Epithelial cell of umbilical artery (primary cell): ENCODE measurements at places on chromosomes 7 and 10. TPM values are rescaled to one million over a fixed set of nuclear protein-coding genes. Genes with fewer than 3 reads are reported as not detected.

Gene PLPP4
- total RNA-seq, result 4.7 and 17.2 TPM in 2 replicates

Gene IKZF1
- total RNA-seq, result not detected in 2 replicates

Gene C7orf57
- under 0.01 TPM in 1 of 2 replicates, not detected in the other for total RNA-seq

Gene GOLGA7B
- total RNA-seq, result not detected in 2 replicates

Gene HHEX
- total RNA-seq, result 35.1 and 48.2 TPM in 2 replicates

Gene ST8SIA6
- 0.32 and 0.46 TPM in 2 replicates for total RNA-seq

Gene DENND2A
- total RNA-seq, result 0.30 TPM in 1 of 2 replicates, not detected in the other

Gene PTF1A
- total RNA-seq, result not detected in 2 replicates
